ENCODE measurements at places on chromosomes 3 and 15. TPM values are rescaled to one million over a fixed set of nuclear protein-coding genes. Genes with fewer than 3 reads are reported as not detected.
A peak's percentile ranks its signal among the peaks of the same experiment; 100 is the strongest.

Gene GOLGA8G
- not detected for total RNA-seq

- no peak for DNase-seq
These were observed 229.0 kb downstream of the ITPR1 start for GRCh38 chr3:4722103-4722502.

- DNase-seq, result peak; percentile 40
These were observed 17.9 kb downstream of the PXK start for GRCh38 chr3:58350627-58351013.

DNA sequence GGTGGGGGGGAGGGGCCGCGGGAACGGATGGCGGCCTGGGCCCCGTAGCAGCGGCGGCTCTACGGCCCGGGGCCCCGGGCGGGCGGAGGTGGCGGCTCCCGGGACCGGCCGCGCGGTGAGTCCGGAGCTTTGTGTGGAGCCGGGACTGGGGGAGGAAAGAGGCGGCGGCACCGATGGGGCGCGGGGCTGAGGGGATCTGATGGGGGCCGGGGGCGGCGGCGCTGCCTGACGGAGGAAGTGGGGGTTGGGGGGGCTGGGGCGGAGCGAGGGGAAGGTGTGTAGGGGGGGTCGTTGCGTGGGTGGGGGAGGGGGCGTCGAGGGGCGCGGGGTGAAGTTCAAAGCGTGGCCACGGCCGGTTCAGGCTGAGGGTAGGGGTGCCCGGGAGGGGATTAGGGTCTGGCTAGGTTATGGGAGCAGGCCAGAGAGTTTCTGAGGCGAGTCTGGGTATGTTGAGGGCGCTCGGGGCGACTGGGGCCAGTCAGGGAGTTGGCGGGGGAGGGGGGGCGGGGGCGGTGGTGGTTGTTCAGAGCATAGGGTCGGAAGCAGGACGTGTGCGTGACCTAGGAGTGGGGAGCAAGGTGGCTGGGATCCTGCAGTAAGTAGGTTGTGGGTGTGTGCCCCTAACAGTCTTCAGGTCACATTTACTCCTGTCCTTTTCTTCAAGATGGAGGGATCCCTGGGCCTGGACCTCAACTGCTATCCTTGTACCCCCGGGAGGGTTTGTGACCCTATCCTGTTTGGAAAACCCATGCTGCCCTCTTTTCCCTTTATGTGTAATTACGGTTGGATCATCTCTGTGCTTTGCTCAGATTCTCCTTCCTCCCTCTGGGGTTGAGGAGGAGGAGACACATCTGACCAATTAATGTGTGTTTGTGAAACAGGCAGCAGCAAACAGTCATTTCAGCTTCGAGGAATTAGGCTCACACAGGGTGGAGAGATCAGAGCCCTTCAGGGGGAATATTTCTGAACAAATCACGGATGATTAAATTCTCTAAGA lies 644 bp downstream of the ZNF609 start:
- peak; percentile 59 for DNase-seq

GRCh38 chr3:138188013-138188730 lies 1.1 kb downstream of the ARMC8 start:
- DNase-seq, result no peak
